ENCODE measurements at places on chromosomes 5 and 9.

- DNase-seq = no peak
Measured at GRCh38 chr5:175743676-175744210, 85.9 kb downstream of the HRH2 start.

GRCh38 chr5:135986401-135986800 lies 31.6 kb upstream of the LECT2 start:
- no peak for DNase-seq

DNA sequence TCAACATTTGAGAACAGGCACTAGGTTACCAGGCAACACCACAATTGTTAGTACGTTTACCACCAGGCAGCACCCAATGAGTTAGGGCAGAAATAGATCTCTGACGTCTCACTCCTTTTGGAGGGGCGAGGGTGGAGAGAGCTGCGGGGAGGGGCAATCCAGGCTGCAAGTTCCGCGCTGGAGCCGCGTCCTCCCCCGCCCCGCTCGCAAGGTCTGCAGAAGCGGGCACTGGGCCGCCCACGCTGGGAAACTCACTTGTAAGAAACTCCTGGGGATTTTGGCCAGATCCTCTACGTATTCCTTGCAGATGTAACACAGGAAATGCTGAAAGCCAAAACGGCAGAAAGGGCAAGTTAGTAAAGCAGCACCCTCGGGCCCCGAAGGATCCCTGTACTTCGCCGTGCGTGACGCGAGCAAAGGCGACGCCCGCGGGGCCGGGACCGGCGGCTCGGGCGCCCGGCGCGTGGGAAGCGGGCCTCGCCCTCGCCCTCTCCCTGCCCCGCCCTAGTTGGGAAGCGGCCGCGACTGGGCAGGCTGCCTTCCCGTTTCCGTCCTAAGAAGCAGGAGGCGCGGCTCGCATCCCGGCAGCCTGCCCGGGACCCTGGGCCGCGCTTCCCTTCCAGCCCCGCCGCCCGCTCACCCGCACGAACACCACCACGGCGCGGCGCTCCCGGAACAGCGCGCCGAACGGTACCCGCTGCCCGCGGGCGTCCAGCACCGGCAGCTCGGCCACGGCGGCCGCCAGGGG lies 493 bp downstream of the PRXL2C start:
- peak; percentile 41 for DNase-seq

DNA sequence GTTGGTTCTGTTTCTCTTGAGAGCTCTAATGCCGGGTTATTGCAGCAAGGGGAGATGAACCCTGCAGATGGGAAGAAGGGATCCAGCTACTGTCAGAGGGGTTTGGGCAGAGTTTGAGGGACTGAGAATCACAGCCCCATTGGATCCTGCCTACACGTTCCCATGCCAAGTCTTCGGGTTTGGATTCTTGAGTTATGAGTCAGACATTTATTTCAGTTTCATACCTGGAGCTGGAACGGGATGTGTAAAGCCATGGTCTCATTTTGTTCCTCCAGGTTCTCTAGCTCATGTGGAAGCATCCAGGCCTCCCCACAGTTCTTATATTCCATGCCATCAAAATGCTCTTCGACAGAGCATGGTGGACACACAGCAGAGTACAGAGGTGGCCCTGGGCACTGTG lies 275.4 kb upstream of the IRX4 start:
- no peak for DNase-seq

GRCh38 chr9:37730839-37731238 lies 22.8 kb upstream of the TRMT10B start:
- no peak for DNase-seq

- DNase-seq = no peak
Measured at GRCh38 chr9:69564557-69564956, 107.6 kb downstream of the APBA1 start.

DNA sequence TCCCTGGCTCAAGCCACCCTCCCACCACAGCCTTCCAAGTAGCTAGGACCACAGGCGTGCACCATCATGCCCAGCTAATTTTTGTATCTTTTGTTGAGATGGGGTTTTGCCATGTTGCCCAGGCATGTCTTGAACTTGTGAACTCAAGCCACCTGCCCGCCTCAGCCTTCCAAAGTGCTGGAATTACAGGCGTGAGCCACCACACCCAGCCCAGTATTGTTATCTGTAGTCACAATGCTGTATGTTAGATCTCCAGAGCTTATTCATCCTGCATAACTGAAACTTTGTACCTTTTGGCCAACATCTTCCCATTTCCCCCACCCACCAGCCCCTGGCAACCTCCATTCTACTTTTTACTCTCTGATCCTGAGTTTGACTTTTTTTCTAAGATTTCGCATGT lies 37.5 kb downstream of the CREBRF start:
- no peak for DNase-seq

DNA sequence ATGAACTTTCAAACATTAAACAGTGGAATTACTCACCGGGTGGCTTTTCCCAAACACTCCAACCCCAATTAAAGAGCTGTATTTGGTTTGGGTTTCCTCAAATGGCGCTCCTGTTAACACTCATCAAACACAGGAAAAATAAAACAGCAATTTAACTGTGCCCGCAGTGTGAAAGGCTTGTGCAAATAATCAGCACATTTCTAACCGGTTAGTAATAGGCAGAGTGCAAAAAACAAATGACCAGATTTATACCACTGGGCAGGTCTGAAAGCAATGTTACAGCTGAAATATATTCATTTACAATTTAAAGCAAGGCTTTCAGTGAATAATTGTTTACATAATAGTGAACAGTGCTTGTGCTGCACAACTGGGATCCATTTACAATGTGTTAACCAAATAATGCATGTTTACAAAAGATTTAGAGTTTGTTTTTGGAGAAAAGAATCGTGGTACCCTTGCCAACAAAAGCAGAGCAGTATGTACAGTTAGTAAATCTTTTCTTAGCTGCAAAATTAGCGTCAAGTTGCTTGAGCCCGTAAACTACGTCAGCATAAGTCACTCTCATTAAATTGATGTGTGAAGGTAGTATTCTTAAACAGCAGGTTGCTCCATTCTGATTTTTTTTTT lies 662.9 kb upstream of the ZNF608 start:
- DNase-seq = no peak

- no peak for DNase-seq
Measured at GRCh38 chr5:18745042-18745987, 1111.1 kb downstream of the TAF11L14 start.

- DNase-seq = no peak
Measured at GRCh38 chr9:6014670-6015270, 654 bp downstream of the RANBP6 start.

- no peak for DNase-seq
Measured at GRCh38 chr9:4618700-4619099, 43.4 kb upstream of the PLPP6 start.

GRCh38 chr5:154783774-154784460 lies 28.7 kb downstream of the LARP1 start:
- DNase-seq = no peak

DNA sequence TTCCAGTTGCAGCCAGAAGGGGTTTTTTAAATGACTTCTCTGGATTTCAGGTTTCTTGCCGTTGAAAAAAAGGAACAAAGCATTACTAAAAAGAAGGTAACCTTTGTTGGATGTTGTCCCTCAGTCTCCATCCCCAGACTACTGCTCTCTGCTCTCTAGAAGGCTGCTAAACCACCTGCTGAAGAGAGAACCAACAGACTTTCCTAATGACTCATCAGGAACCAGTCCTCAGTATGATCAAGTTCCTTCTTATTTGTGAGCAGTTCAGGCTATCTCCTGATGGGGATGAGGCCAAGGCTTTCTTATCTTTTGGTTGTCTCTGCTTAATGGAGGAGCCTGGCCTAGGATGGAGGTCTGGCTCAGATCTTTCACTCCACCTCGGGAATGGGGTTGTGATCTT lies 4.1 kb downstream of the KIF4B start:
- DNase-seq = no peak

DNA sequence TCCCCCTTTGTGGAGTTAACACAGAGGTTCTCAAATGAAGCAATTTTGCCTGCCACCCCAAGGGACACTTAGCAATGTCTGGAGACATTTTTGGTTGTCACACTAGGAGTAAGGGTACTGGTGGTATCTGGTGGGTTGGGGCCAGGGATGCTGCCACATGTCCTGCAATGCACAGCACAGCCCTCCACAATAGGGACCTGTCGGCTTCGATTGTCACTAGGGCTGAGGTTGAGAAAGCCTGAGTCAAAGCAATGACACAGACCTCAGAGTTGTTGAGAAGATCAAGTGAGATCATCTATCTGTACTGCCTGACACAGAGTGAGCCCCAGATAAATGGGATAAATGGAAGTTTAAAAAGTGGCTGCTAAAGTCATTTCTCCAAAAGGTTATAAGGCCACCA lies 249.2 kb upstream of the KLF4 start:
- DNase-seq = no peak

GRCh38 chr9:123450996-123451395 lies 95.0 kb downstream of the CRB2 start:
- DNase-seq = no peak

GRCh38 chr9:38619556-38620447 lies 594 bp downstream of the ANKRD18A start:
- DNase-seq = peak; percentile 12

DNA sequence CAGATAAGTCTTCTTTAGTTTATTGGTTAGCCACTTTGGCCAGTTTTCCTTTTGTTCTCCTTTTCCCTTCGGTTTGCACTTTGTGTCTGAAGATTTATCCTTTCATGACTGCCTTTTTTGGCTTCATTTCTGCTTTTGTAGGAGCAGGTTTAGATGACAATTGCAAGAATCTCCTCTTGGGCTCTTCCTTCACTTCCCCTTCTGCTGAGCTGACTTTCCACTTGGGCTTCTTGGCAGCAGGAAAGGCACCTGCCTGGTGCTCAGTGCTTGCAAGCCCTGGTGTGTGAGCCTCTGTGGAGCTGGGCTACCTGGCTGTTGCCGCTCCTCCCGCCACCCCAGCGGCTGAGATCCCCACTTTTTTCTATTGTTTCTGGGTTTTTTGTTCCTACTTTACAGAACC lies 7.3 kb downstream of the CCDC112 start:
- no peak for DNase-seq

DNA sequence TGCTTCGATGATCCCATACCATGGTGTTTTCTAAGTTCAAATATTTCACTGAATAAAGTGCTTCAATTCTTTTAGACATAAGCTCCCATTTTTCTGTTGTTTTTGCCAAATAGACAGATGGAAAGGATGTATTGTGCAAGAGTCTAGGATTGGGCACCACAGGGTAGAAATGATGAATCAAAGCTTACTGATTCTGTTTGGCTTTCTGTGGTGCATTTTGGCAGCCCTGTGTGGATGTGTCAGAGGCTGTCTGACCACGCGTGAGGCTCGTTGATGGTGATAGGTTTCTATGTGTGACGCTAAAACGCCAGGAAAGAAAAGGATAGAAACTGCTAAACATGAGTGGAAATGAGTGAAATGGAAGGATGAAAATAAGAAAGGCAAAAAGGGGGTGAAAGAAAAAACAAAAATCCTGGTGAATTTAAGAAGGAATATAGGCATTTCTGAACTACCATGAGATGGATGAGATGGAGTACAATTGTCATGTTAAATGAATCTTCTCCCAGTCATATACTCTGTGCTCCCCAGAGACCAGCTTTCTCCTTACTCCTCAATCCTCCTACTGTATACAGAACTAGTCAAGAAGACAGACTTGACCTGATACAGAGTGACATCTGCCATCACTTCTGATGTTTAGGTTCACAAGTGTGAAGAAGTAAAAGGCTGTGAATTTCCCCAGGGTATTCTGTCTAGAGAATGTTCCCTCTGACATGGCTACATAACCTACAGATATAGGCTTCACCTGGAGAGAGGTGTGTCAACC lies 54.4 kb downstream of the ANKH start:
- no peak for DNase-seq

DNA sequence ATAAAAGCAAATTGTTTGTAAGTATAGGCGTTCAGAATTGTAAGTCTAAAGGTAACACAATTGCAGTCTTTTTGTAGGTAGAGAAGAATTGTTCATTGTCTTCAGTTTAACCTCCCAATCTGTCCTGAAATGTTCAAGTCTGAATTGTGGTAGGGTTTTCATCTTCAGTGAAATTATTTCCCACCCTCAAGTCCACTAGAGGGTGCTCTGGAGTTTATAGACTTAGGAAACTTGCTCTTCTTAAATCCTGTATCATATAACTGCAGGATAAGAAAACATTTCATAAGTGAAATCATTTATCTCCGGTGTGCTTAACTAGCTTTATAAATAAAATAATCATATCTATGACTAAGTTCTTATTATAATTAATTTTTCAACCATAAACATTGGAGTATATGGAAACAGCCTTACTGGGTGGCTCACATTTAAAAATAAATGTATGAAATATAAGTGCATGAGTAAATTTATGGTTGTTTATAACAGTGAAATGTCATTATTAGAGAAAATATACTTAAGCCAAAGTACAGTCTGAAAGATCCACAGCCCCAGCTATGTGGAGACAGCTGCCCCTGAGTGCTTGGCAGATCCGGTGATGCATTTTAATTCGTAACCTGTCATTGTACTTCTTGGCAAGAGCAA lies 182.4 kb upstream of the OTULINL start:
- DNase-seq = no peak

- no peak for DNase-seq
Measured at GRCh38 chr5:139340051-139340450, 1.6 kb upstream of the PAIP2 start.

GRCh38 chr9:1722404-1722803 lies 292.7 kb upstream of the SMARCA2 start:
- DNase-seq = no peak

GRCh38 chr5:79507251-79508205 lies 6.4 kb downstream of the HOMER1 start:
- DNase-seq = no peak

DNA sequence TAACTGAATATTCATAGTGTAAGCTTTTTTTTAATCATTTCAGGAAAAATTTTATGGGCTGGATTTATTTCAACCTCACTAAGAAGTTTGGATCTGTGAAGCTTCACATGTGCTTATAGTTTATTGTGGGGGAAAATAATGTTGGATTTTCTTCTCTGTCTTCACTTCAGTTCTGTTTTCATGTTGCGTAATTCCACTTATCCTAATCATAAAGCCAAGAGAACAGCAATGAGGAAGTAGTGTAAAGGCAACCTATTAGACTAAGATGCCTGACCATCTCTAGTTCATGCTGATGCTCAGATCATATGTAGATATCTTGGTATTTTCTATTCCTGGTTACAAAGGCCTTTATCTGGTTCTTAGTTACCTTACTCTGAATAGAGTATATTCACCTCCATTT lies 50.0 kb downstream of the CD180 start:
- DNase-seq = no peak

- no peak for DNase-seq
Measured at GRCh38 chr5:167105941-167106340, 1185.5 kb upstream of the WWC1 start.

DNA sequence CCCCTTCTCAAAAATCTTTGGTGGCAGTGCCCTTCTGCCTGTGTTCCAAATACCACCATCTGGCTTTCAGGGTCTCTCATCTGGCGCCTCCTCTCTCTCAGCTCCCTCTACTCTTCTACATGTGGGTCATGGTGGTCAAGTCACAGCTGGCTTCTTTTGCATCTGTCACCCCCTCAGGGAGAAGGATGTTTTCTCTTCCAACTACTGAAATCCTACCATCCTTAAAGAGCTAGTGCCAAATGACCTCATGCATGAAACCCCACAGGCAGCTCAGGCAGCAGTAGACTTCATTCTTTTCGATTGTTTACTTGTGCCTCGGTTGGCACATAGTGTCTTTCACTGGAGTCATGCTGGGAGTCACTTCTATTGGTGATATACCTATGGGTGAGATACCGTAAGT lies 219.2 kb downstream of the DCP2 start:
- DNase-seq = no peak

GRCh38 chr9:27542508-27542907 lies 12.9 kb upstream of the MOB3B start:
- no peak for DNase-seq
